Natural killer cell treated with Interleukin-12 subunit alpha and Interleukin-12 subunit beta and Interleukin-15 and Interleukin-18, amount 100 ng/mL, for 72 hours (primary cell): ENCODE measurements at places on chromosomes 11 and 22. TPM values are rescaled to one million over a fixed set of nuclear protein-coding genes. Genes with fewer than 3 reads are reported as not detected.

Gene MOV10L1
- total RNA-seq, result not detected

Gene E2F8
- 12.0 TPM for total RNA-seq

Gene LDHAL6A
- not detected for total RNA-seq

Gene PPP6R3
- total RNA-seq, result 189 TPM

Gene OR10W1
- not detected for total RNA-seq

Gene ZNF280A
- total RNA-seq, result not detected

Gene C22orf15
- total RNA-seq, result 0.86 TPM

Gene SCGB1C1
- not detected for total RNA-seq

Gene DGAT2
- total RNA-seq, result 1.00 TPM

Gene RHOG
- 154 TPM for total RNA-seq

Gene OR52H1
- total RNA-seq, result not detected

Gene SYCE3
- total RNA-seq, result not detected

Gene FAM180B
- total RNA-seq, result 0.62 TPM

Gene MS4A15
- not detected for total RNA-seq

Gene MRGPRF
- total RNA-seq, result not detected

Gene GAB4
- total RNA-seq, result not detected

Gene CECR2
- total RNA-seq, result not detected

Gene ADAMTS15
- total RNA-seq, result not detected

Gene TMEM191C
- 1.4 TPM for total RNA-seq

Gene RFPL2
- not detected for total RNA-seq

Gene SEPTIN5
- not detected for total RNA-seq

Gene GRAMD4
- total RNA-seq, result 6.8 TPM

Gene AAMDC
- 1.7 TPM for total RNA-seq

Gene ME3
- total RNA-seq, result 2.5 TPM

Gene IL17REL
- not detected for total RNA-seq

Gene PATE2
- total RNA-seq, result 0.55 TPM

Gene TSGA10IP
- not detected for total RNA-seq

Gene C11orf52
- total RNA-seq, result not detected

Gene TAGLN
- total RNA-seq, result 7.4 TPM
